ENCODE measurements at places on chromosomes 4 and X.

GRCh38 chrX:9855561-9856283 is 69.5 kb downstream of the SHROOM2 start:
- peak; percentile 20 for DNase-seq

GRCh38 chrX:142149919-142150318 is 55.2 kb downstream of the MAGEC2 start:
- no peak for DNase-seq

DNA sequence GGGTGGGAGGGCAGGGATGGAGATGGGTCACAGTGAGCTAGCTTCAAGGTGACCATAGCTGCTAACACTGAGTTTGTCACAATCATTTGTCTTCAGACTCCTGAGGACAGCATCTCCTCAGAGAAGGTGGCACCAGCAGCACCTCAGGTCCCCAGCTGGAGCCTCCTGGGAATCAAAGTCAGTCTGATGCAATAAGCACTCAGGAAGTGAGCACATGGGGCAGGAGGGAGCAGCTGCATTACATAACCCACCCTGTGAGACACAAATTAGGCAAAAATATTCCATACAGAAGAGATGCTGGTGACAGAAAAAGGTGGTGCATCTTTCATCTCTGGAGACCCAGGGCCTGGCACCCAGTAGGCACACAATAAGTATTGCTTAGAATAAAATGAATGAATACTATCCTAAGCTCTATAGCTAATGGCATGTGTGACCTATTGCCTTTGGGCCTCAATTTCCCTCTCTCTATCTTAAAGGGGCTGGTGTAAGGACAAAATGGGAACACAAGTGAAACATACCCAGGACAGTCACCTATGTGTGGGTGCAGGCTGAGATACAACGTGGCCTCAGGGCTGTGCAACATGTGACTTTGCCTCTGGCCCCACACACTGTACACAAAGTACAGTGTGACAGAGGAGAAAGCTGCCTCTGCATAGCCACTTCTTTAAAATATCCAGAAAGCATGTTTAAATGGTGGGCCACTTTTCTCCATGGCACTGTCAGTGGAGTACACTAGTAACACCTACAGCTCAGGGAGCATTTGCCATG is 37.1 kb downstream of the SLC39A8 start:
- DNase-seq: no peak

GRCh38 chrX:9846631-9847030 is 60.4 kb downstream of the SHROOM2 start:
- DNase-seq: no peak

GRCh38 chr4:2243681-2244380 is 1.9 kb upstream of the HAUS3 start:
- peak; percentile 50 for DNase-seq

GRCh38 chr4:15809058-15809457 is 30.9 kb downstream of the CD38 start:
- DNase-seq: no peak

DNA sequence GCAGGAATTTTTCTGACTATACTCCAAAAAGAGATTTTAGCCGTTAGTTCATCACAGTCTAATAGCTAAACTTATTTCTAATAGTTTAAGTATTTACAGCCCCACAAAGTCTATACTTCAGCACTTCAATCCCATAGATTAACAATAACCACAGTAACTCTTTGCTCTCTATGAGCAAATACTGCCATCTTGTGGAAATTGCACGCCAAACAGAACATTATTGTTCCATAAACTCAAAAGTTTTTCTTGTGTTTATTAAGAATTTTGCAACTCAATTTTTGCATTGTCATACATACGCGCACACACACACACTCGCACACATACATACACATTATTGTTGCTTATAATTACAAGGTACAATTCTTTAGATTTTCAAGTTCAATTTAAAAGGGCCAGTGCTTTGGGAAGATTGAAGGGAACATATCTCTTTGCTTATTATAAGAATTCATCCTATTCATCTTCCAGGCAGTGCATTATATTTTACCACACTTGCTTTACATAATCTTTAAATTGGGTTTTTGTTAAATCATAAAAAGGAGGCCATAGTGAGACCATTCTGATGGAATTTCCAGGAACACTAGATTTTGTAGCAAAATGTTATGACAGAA is 63.8 kb upstream of the ATOH1 start:
- peak; percentile 43 for DNase-seq

- no peak for DNase-seq
Measured at GRCh38 chr4:48931459-48931858, 24.9 kb upstream of the OCIAD2 start.

DNA sequence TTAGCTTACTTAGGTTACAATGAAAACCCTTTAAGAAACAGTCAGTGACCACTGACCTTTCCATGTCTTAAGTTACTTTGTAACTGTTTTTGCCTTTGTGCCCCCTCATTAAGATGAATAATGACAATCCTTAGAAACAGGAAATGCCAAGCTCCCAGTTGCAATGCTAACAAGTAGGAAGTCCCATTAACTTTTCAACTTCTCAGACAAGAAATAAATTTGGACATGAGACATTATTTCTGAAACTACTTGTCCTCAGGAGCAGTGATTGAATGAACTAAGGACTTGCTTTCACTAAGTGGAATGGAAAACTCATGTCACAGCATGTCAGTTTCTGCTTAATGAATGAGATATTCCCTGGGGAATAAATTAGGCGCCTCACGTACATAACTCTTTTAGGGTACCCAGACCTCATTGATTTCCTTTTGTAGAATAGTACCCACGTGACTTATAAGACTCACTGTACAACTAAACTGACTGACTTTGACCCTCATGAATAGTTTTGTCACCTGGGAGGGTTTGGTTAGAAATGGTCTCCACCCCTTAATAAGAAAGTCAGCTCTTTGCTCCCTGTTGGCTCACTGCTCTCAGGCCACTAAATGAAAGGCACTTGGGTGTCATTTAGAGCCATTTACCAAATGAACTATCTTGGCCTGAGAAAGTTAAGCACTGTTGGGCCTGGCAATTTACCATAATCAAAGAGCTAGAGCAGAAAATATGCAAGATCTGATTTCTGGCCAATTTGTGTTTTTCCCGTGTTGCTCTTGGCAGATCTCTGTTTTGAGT is 383.9 kb downstream of the RPA4 start:
- DNase-seq: no peak
